Activated CD8-positive, alpha-beta memory T cell treated with anti-CD3 and anti-CD28 coated beads for 36 hours (primary cell): ENCODE measurements at places on chromosomes 6 and 20. TPM values are rescaled to one million over a fixed set of nuclear protein-coding genes. Genes with fewer than 3 reads are reported as not detected.

Gene PDSS2
- total RNA-seq, result 14.9 TPM

Gene RCAN2
- 0.55 TPM for total RNA-seq

Gene PDE7B
- total RNA-seq, result 0.40 TPM

Gene SIGLEC1
- total RNA-seq, result not detected

Gene TAGAP
- 121 TPM for total RNA-seq
